HEK293T (cell line): ENCODE measurements at places on chromosomes 3 and 15.

- DNase-seq, result no peak
Observed at GRCh38 chr3:95088464-95088863, 1025.6 kb downstream of the NSUN3 start.

GRCh38 chr15:47985568-47985967 is 135.2 kb upstream of the SLC24A5 start:
- DNase-seq, result no peak

- DNase-seq, result no peak
Observed at GRCh38 chr15:40084650-40085049, 24.0 kb downstream of the BMF start.

DNA sequence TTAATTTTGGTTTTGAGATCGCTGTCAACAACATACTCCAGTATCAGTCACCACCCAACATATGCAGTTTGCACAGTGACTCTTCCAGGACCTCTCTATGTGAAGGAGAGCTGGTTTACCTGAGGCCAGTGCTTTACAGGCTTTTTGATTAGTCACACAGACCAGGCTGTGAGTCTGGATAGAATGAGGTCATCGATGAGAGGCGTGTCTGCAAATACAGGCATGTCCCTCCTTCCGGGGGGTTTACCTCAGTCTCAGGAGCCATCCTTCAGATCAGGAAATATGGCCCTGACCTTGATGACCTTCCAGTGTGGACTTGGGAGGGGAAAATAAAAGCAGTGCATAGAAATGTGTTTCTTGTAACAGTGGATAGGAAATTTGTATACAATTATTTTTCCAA is 46.9 kb downstream of the KBTBD12 start:
- no peak for DNase-seq

GRCh38 chr15:67240235-67241131 is 14.0 kb downstream of the AAGAB start:
- DNase-seq, result no peak

GRCh38 chr3:102712896-102713295 is 278.1 kb downstream of the ZPLD1 start:
- DNase-seq, result no peak

DNA sequence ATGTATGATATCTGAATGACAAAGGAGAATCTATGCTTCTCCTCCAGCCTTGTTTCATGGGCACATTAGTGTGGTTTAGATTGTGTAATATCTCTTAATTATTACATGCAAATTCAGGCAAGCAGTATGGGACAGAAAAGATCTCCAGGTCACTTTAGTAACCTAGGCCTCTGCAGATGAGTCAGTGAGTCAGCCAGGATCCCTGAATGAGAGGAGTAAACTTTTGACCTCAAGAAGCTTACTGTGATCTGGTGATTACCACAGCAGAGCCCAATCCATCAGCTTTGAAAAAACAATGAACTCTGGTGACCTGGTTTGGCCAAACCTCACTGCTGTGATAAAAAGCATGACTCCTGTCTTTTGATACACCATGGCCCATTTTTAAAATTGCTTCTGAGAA is 107.8 kb downstream of the LRRN1 start:
- no peak for DNase-seq

- DNase-seq, result no peak
Observed at GRCh38 chr15:38531509-38531908, 33.1 kb downstream of the RASGRP1 start.
